ENCODE measurements at places on chromosomes 4 and X.
A peak's percentile ranks its signal among the peaks of the same experiment; 100 is the strongest.

GRCh38 chr4:156948738-156949137, 22.9 kb downstream of the PDGFC start:
- DNase-seq, result no peak

GRCh38 chr4:98773638-98774037, 115.2 kb upstream of the TSPAN5 start:
- no peak for DNase-seq

- DNase-seq, result no peak
Measured at GRCh38 chr4:66804979-66805378, 740.3 kb downstream of the CENPC start.

- no peak for DNase-seq
Measured at GRCh38 chr4:109945056-109945455, 32.4 kb downstream of the EGF start.

- DNase-seq, result no peak
Measured at GRCh38 chr4:83723609-83724008, 187.7 kb downstream of the GPAT3 start.

GRCh38 chrX:40314070-40314469, 216.3 kb upstream of the BCOR start:
- DNase-seq, result no peak

DNA sequence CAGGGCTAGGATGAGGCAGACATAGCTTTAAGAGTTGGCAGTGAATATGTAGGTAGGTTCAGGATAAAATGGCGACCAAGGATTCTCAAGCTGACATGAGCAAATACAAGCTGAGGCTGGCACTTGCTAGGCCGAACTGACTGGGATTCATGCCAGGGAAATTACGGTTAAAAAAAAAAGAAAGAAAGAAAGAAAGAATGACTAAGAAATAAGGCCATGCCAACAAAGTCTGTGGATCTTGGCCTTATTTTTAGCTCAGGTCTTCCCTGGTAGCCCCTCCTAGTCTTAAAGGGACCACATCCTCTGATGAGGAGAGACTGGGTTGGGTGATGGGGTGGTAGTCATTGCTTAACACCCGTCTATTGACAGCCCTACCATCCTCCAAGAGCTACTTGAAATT, 64.4 kb upstream of the KLHL13 start:
- DNase-seq, result peak; percentile 30

- no peak for DNase-seq
Measured at GRCh38 chr4:187059021-187059420, 335.4 kb upstream of the FAT1 start.

- DNase-seq, result no peak
Measured at GRCh38 chr4:2036866-2037265, 22.3 kb upstream of the NAT8L start.

DNA sequence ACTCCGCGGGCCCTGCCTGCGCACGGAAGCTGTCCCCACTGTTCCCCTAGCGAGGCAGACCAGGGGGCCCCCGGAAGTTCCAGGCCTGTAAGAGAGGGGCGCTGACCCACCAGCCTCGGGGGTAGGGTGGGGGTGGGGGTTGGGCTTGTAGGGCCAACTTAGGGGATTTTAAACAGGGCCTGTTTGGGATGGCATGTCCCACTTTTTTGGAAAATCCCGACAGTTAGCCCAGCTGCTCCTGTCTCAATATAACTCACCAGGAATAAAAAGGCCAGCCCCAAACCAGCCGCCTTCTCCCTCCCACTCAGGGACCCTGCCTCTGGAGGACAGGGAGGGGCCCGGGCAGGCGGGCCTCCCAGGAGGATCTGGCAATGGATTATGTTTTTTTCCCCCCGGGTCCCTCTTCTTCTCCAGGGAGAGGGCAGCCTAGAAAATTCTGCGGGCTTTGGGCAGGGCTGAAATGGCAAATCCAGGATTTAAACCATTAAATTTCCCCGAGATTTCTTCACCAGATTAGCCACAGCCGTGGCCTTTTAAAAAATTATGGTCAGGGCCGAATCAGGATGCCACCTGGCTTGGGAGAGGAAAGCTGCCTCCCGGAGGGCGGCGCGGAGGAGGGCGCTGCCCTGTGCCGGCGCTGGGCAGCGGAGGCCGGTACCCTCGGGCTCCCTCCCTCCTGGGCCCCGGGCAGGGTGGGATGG, 957 bp downstream of the PPP2R2C start:
- no peak for DNase-seq

GRCh38 chr4:152773339-152773738, 6.2 kb downstream of the TIGD4 start:
- DNase-seq, result no peak

GRCh38 chr4:22434895-22435294, 81.0 kb downstream of the ADGRA3 start:
- DNase-seq, result peak; percentile 48

DNA sequence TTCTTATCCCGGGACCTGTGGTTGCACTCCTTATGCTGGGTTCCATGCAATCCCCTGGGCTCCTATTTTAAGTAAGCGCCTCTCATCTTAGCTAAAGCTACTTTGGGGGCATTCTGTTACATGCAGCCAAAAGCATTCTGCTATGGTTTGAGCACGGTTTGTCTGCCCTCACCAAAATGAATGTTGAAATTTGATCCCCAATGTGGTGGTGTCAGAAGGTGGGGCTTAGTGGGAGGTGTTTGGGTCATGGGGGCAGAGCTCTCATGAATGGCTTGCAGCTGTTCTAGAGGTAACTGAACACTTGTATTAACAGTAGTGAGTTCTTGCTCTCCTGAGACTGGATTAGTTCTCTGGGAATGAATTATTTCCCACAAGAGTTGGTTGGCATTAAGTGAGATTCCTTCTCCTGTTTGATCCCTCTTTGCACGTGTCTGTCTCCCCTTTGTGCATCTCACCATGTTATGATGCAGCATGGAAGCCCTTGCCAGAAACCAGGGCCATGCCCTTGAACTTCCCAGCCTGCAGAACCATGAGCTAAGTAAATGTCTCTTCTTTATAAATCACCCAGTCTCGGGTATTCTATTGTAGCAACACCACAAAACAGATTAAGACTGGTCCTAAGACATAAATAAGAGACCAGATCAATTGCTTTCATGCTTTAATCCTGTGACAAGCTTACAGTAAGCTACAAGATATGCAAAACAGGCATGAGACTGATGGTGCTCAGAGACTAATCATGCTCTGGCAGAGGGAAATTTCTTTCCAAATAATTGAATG, 141.8 kb downstream of the TSPAN5 start:
- no peak for DNase-seq

DNA sequence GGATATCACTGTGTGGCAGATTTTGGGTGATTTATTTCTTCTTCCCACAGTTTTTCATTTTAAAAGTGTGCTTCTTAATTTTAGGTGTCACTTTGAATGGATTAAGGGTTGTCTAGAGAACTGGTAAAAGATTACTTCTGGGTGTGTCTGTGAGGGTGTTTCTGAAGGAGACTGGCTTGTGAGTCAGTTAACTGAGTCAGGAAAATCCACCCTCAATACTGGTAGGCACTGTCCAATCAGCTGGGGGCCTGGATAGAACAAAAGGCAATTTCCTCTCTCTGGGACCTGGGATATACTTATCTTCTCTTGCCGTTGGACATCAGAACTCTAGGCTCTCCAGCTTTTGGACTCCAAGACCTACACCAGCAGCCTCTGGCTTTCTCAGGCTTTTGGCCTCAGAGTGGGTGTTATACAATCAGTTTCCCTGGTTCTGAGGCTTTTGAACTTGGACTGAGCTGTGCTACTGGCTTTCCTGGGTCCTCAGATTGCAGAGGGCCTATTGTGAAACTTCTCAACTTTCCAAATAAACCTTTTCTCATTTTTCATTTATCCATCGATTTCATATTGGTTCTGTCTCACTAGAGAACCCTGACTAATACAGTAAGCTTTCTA, 413.1 kb downstream of the GBA3 start:
- DNase-seq, result no peak

DNA sequence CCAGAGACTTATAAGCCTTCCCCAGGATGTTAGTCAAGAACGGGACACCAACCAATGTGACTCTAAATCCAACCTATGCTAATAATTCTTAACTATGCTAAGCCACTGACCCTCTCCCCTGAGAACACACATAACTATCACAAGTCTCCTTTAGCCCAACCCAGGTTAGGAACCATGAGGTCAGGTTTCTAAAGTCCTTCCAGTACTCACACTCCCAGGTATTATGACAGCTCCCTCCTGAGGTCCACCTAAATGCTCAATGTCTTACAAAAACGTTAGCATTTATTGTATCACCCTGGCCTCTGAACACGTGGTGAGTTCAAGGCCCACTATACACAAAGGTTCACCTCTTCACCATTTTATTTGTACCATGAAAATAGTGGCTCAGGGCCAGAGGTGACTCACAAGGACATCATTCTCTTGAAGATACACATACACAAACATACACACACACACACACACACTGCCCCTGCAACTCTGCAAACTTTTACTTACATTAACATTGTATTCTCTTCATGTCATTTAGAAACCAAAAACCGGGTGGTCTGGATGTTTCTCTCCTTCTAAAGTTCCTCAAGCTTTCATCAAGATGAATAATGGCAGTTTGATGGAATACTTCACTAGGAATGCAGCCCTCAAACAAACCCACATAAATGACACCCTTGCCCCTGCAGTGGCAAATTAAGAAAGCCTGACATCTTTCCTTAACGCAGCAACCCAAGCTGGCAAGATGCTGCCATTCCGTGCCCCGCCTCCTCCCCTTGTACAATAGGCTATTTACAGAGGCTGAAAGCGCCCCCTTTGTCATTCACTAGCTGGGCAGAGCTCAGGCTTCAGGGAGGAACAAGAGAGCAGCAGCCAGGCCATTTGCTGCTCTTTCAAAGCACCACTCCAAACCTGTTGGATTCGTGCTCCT, 17.7 kb downstream of the ACSL1 start:
- peak; percentile 55 for DNase-seq

DNA sequence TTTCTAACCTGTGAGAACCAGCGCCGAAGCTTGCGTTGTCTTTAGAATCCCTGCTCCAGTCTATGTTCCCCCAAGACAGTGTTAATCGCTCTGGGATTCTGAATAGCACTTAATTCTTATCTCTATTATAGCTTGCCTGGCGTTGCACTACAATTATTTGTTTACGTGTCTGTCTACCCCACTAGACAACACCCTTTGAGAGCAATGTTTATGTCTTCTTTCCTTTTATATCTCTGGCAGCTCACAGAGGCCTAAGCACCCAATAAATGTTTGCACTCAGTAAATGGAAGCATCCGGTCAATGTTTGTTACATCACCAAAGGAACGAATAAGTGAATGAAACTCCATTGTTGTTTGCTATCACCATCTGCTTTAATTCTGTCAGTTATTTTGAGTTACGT, 4.8 kb upstream of the NHS start:
- DNase-seq, result no peak

DNA sequence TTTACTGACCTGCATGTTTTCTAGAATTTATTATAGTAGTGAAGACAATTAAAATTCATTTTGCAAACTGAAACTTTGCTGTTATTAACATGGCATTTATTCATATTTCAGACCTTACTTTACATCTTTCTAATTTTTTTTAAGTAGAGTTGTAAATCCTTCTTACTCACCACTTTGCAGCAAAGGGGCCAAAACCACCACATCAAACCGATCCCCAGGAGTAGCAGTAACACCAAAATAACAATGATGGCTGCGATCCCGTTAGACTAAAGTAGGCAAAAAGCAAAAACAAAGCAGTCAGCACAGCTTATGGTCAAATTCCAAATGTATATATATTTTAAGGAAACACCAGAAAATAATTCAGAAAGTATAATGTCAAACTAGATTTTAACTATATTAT, 64.7 kb downstream of the ANTXR2 start:
- no peak for DNase-seq

DNA sequence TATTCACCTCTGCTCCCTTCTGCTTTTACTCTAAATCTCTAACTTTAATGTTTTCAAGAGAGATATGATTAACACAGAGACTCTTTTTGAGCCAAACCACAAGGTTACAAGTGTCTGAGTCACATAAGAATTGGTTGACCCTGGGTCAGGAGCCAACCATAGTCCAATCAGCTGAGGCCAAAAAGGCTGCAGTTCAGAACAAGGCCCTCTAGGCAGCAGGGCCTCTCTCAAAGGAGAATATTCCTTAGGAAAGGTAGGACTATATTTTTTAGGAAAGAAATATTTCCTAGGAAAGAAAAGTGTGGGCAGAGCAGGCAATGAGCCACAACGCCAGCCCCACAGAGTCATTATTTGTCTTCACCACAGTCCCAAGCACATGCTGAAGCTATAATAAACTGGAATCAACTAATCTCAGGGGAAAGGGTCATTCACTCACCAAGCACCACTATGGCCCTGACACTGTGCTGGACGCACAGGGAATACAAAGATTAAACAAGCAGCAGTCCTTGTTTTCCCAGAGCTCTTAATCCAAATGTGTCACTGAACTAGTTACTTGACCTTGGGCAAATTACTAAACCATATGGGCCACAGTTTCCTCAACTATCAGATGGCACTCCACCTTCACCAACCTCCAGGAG, 2.2 kb downstream of the ATP8A1 start:
- peak; percentile 84 for DNase-seq

DNA sequence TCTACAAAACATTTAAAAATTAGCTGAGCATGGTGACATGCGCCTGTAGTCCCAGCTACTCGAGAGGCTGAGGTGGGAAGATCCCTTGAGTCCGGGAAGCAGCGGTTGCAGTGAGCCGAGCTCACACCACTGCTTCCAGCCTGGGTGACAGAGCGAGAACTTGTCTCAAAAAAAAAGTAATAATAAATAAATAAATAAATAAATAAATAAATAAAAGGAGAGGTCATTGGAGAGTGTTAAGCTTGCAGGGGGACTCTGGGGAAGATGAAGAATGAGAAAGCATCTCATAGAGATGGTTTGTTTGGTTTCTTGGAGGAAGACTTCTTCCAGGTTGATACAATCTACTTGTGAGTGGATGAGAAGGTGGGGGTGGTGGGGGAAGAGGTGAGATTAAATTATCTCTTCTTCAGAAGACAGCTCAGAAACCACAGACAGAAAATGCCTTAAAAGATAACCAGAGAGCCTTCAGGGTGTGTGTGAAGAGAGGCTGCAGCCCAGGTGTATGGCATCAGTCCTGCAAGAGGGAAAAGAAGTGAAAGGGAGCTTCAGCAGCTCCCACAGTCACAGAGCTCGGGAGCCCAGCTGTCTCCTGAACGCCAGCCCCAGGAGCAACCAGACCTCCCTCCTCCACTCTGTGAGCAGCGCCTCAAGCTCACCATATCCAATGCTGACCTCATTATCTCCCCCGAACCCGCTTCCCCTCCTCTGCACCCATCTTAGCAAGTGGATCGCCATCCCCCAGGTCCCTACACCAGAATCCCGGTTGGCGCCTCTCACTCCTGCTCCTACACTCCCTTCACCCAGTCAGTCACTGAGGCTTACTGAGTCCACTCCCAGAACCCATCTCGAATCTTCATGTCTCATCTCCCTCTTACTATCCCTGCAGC, 48.2 kb downstream of the RBM47 start:
- no peak for DNase-seq

- no peak for DNase-seq
Measured at GRCh38 chrX:54560411-54560810, 30.4 kb downstream of the GNL3L start.

GRCh38 chrX:867966-868647, 237.5 kb downstream of the SHOX start:
- DNase-seq, result no peak

Data from H4 (cell line).